ENCODE measurements at places on chromosomes 13 and 19. TPM values are rescaled to one million over a fixed set of nuclear protein-coding genes. Genes with fewer than 3 reads are reported as not detected.

GRCh38 chr13:112259511-112259910, 116.6 kb upstream of the SPACA7 start:
- no peak for DNase-seq
- no peaks in the 10 kb centered on the region for H3K36me3 ChIP-seq
- no peaks in the 10 kb centered on the region for H3K4me1 ChIP-seq
- H3K4me3 ChIP-seq, result no peak overlapping the region
- no peak overlapping the region for H3K27ac ChIP-seq

Gene CYP2A7
- total RNA-seq, result not detected

DNA sequence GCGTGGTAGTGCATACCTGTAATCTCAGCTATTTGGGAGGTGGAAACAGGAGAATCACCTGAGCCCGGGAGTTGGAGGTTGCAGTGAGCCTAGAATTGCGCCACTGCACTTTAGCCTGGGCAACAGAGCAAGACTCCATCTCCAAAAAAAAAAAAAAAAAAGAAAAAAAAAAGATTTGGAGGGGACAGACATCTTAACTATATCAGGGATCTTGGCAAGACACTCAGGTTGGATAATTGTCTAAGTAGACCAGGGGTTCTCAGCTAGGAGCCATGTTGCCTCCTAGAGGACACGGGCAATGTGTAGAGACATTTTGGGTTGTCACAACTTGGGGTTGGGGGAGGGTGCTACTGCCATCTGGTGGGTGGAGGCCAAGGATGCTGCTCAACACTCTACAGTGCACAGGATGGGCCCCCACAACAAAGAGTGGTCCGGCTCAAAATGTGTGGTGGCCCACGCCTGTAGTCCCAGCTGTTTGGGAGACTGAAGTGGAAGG, 1.9 kb upstream of the ZNF580 start:
- peaks cover 7% of the 10 kb centered on the region for H3K36me3 ChIP-seq
- DNase-seq, result peak; percentile 95
- H3K4me1 ChIP-seq, result peaks cover 47% of the 10 kb centered on the region
- H3K4me3 ChIP-seq, result no peak overlapping the region
- peak overlapping the region; percentile 96 for H3K27ac ChIP-seq

- H3K27me3 ChIP-seq, result no peaks in the 10 kb centered on the region
- no peak for DNase-seq
- peaks cover 45% of the 10 kb centered on the region for H3K4me1 ChIP-seq
- H3K36me3 ChIP-seq, result peaks cover 13% of the 10 kb centered on the region
- no peak overlapping the region for H3K4me3 ChIP-seq
Observed at GRCh38 chr13:30346153-30346788, 38.9 kb upstream of the KATNAL1 start.

Gene FFAR1
- 0.34 TPM for total RNA-seq

Gene OR7A5
- 0.15 TPM for total RNA-seq

GRCh38 chr19:771332-771785, 20.4 kb downstream of the MISP start:
- H3K36me3 ChIP-seq, result no peaks in the 10 kb centered on the region

Gene ERICH6B
- total RNA-seq, result not detected

GRCh38 chr19:22335716-22336115, 49.5 kb downstream of the ZNF729 start:
- no peak overlapping the region for H3K4me3 ChIP-seq
- no peaks in the 10 kb centered on the region for H3K4me1 ChIP-seq
- H3K36me3 ChIP-seq, result no peaks in the 10 kb centered on the region
- DNase-seq, result no peak

- DNase-seq, result no peak
- H3K4me3 ChIP-seq, result no peak overlapping the region
- H3K4me1 ChIP-seq, result no peaks in the 10 kb centered on the region
Observed at GRCh38 chr13:26618726-26619125, 61.2 kb downstream of the WASF3 start.

GRCh38 chr19:9535934-9536333, 2.5 kb downstream of the ZNF426 start:
- DNase-seq, result no peak
- no peaks in the 10 kb centered on the region for H3K27me3 ChIP-seq
- H3K4me1 ChIP-seq, result no peaks in the 10 kb centered on the region
- H3K27ac ChIP-seq, result no peak overlapping the region

GRCh38 chr13:101988140-101988539, 413.7 kb downstream of the FGF14 start:
- DNase-seq, result no peak
- H3K4me1 ChIP-seq, result no peaks in the 10 kb centered on the region
- no peaks in the 10 kb centered on the region for H3K27me3 ChIP-seq

Gene MYPOP
- 6.8 TPM for total RNA-seq

Gene ATCAY
- total RNA-seq, result not detected

DNA sequence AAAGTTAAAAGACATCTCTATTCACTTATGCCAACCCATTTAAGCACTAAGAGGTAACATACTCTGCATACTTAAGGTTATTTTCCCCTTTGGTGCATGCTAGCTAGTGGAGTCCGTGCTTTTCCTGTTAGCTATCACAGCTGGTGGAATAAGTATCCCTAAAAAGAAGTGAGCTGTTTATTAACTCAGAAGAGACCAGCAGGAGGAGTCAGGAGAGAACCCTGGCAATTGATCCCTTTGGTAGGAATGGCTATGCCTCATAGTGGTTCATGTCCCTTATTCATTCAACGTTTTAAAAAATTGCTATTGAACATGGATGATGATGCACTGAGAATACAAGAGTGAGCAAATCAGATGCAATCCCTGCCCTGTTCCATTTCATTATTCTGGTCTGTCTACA, 12.4 kb upstream of the NEK5 start:
- no peaks in the 10 kb centered on the region for H3K27me3 ChIP-seq
- H3K4me1 ChIP-seq, result no peaks in the 10 kb centered on the region
- peaks cover 5% of the 10 kb centered on the region for H3K36me3 ChIP-seq
- DNase-seq, result no peak

DNA sequence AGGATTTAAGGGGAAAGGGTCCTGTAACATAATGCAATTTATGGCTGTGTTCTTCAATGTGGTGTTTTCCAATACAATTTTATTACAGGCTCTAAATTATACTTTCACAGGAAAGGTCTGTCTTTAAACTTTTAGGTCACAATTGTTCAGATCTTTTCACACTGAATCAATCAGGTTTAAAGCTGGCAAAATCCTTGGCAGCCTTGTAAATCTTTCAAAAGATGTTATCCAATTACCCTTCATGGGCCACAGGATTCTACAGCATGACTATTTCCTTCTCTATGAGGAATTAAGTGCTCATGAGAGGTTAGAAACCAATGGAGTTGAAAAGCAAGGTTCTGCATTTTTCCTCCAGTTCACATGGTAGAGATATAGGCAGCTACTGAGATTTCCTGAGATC, 211.5 kb upstream of the MIR17HG start:
- H3K27ac ChIP-seq, result no peak overlapping the region
- H3K4me3 ChIP-seq, result no peak overlapping the region
- DNase-seq, result no peak

Gene ZNF575
- not detected for total RNA-seq

All from Karpas-422 (cell line).